Stimulated activated naive CD4-positive, alpha-beta T cell (primary cell): ENCODE measurements at places on chromosomes 5 and 9.

DNA sequence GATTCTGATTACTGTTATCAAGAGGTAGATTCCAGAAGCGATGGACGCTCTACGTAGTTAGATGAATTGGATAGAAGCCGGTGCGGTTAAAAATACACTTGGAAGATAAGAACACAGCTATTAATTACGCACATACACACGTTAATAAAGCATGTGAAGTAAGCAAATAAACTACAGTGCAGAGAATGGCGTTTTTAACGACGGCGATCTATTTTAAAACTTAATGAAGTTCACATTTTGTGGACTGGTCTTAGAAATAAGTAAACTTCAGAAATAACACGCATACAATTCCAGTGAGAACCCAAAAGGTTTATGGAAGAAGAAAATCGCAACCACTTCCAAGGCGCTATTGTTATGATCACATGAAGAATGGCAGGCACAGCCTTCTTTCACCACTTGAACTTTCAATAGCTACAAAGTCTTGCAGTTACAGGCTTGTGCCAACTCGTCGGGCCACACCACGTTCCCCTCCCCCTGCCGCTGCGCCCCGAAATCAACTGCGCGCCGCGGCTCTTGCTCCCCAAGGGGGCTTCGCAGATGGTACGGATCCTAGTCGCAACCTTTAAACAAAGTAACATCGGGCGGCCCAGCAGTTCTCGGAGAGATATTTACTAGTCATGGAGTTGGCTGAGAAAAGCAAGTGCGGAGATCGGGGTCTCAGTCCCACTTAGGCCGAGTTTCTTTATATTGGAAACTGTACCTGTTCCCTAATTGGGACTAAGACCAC is 866 bp upstream of the SEMA6A start:
- DNase-seq: no peak

- no peak for DNase-seq
Observed at GRCh38 chr5:158998793-158999325, 100.9 kb downstream of the EBF1 start.

- no peak for DNase-seq
Observed at GRCh38 chr9:89179895-89180734, 1.5 kb upstream of the SHC3 start.

DNA sequence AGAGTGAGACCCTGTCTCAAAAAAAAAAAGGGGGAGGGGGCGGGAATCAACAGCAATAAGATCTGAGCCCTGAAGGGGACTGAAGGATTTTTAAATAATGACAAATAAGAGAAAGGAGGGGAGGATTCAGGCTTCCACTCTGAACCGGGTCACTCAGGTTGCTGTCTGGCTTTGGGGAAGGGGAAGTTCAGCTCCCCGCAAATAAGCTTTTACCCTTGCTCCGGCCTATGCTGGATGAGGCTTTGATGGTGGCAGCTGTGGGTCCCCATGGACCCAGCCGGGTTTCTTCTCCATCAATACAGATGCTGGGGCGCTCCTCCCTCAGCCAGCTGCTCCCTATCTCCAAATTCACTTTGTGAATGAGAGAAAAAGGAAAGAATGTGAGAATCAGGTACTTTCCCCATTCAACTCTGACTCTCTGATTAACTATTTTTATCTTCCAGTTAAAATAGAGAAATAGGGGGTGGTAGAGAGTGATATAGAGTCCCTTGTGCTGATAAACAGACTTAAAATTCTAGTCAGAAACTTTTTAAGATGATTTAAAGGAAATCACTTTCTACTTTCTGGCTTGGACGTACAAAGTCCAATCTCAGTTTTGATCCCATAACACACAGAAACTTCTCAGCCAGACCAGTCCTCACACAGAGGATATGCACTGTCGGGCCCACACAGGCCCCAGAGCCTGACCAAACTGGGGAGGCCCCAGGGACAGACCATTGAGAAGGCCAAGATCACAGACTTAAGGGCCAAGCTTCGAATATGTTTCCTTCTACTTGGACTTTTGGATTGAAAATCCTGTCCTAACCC is 39.6 kb downstream of the C5orf15 start:
- DNase-seq: no peak

- no peak for DNase-seq
Observed at GRCh38 chr5:103019804-103020203, 100.1 kb downstream of the GIN1 start.

DNA sequence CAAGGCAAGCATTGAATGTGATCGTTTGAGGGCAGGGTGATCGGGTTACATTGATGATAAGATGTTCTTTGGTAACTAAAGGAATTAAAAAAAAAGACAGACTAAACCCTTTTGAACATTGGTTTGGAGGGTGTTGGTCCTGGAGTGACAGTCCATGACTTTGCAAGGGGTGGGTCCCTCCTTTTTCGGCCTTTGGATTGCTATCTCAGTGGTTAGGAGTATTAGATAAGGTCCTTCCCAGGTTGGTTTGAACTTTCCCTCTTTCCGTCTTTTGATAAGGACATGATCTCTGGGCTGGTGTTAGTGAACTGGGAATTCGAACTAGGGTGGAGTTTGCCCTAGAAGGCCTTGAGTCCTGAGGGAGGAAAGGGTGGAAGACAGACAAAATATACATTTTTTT is 5.4 kb upstream of the ABO start:
- DNase-seq: no peak
